ENCODE measurements at places on chromosomes 7 and 10.

DNA sequence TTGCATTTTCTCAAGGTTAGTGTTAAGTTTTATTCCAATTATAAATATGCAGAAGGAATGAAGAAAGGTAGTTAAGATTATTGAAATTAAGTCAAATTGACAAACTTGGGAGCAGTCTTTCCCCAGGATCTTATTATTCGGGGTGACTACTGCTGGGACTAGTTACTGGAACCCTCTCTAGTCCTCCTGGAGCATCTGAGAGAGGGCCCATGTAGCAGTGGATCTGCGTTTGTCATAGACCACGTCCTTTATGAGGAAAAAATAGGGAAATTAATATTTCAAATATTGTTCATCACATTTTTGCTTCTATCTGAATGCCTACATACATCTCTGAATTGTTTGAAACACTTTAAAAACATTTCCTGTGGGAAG, 41.0 kb downstream of the CNPY1 start:
- no peak for DNase-seq

DNA sequence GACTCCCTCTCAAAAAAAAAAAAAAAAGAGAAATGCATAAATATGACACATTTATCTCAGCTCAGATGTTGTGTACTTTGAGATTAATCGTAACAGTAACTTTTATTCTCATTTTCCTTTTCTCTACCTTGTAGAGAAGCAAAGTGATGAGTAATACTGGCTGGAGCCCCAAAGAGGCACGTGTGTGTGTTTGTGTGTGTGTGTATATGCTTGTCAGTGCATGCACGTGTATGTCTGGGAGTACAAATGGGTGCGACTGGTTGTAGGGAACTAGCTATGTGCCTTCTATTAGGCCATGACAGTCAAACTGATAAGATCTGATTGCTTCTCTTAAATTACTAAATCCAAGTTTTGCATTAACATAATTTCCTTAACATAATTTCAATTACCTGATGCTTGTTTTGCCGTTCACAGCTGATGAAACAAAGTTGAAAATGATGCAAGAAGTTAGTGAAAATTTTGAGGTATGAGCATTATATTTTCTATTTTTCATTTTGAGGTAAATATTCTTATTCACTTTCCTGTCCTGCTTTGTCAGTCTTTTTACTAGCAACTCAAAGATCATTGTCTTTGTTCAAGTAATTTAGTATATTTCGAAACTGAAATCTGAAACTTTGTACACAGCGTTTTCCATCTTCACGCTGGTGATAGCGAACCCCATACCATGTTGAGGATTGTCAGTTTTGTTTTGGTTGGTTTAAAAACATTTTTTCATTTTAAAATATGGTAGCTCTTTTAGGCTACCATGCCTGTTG, 3.4 kb downstream of the TRRAP start:
- DNase-seq = no peak

GRCh38 chr7:4888161-4888560, 4.6 kb upstream of the RADIL start:
- DNase-seq = no peak

- no peak for DNase-seq
Observed at GRCh38 chr10:94626476-94626875, 57.1 kb upstream of the CYP2C18 start.

DNA sequence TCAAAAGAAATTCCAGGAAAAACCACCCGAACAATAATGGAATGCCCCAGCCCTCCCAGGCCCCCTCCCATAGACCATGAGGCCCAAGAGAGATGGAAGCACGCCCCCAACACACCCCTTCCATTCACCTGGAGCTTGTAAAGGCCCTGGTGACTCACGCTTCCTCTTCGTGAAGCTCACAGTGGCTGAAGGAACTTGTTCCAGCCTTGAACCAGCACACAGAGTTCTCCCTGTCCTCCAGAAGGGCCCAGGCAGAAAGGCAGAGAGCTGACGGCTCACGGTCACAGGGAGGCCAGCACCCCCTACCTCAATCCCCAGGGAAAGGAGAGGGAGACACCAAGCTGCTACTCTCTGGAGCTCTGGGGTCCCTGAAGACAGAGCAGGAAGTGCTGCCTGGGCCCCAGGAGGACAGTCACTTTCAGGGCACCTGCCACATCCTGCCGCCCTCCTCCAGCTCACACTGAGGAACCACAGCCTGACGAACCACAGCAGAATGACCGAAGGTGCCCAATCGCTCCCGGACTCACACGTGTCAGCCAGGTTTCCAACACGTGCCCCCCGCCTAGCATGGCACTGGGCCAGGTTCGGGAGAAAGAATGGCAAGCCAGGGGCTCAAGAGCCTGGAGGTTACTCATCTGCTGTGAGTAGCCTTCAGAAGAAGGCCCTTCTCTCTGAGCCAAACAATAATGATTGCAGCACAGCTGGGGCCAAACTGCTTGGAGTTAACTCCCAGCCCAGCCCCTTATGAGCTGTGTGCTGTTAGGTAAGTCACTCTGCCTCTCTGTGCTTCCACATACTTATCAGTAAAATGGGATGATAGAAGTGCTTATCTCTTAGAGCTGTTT, 52.8 kb downstream of the DLG5 start:
- peak; percentile 47 for DNase-seq

- DNase-seq = no peak
Observed at GRCh38 chr7:48841739-48842138, 82.6 kb upstream of the CDC14C start.

- DNase-seq = no peak
Observed at GRCh38 chr10:99266383-99266782, 30.7 kb upstream of the HPSE2 start.

DNA sequence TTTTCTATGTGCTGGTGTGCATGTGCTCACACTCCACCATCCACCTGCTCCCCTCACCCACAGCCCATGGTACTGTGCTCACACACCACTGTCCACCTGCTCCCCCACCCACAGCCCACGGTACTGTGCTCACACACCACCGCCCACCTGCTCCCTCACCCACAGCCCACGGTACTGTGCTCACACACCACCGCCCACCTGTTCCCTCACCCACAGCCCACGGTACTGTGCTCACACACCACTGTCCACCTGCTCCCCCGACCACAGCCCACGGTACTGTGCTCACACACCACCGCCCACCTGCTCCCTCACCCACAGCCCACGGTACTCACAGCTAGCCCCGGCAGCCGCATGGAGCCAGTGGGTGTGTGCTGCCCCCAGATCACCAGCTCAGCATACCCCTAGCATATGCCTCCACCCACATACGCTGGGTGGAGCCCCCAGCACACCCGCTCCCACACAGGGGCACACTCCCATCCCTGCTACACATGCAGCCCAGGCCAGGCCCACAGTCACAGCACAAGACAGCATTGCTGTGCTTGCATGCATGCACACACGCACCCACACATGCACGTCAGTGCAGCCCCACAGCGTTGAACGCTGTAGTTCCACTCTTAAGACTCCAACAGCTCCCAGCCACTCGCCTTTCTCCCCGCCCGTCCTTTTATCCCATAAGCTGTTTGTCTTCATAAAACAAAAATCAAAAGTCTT, 62.0 kb downstream of the PAX2 start:
- no peak for DNase-seq

DNA sequence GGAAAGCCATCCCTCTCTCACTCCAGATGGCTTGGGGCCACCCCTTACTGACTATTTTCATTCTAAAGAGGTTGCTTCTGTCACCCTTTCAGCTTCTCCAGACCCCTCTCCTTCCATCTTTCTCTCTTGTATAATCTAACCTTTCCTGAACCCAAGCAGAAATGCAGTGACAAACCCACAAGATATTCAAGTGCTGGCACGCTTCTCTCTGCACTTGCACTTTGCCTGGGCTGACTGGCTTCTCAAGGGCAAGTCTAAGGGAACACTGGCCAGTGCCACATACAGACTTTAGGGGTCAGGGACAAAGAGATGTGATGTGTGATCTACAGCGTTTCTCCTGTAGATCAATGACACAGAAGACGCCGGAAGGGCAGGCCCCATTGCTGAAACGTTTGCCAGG, 150.4 kb upstream of the LANCL2 start:
- DNase-seq = no peak

- DNase-seq = no peak
Observed at GRCh38 chr10:51800725-51801424, 101.5 kb upstream of the CSTF2T start.

DNA sequence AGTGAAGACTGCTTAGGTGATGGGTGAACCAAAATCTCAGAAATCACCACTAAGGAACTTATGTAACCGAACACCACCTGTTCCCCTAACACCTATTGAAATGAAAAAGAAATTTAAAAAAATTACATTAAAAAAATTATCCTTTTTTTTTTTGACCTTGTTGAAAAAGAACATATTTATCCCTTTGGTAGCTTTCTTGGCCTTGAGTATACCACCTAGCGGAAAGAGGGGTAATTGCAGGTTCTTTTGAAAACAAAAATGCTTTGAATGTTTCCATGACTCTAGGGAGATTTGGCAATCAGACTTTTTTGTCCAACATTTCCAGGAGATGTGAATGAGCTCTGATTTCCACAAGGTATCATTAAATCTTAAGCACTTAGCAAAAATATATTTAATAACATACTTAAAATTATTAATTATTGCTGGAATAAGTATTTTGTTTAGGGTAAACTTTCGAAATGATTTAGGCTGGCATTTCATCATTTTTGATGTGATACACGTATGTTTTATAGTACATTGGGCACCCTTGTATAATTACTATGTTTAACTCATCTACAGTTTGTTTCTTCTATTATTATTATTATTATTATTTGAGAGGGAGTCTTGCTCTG, 47.0 kb upstream of the ELMO1 start:
- no peak for DNase-seq

GRCh38 chr10:107443813-107444212, 279.3 kb upstream of the SORCS1 start:
- no peak for DNase-seq

GRCh38 chr10:36899652-36900051, 225.7 kb upstream of the ANKRD30A start:
- DNase-seq = no peak

DNA sequence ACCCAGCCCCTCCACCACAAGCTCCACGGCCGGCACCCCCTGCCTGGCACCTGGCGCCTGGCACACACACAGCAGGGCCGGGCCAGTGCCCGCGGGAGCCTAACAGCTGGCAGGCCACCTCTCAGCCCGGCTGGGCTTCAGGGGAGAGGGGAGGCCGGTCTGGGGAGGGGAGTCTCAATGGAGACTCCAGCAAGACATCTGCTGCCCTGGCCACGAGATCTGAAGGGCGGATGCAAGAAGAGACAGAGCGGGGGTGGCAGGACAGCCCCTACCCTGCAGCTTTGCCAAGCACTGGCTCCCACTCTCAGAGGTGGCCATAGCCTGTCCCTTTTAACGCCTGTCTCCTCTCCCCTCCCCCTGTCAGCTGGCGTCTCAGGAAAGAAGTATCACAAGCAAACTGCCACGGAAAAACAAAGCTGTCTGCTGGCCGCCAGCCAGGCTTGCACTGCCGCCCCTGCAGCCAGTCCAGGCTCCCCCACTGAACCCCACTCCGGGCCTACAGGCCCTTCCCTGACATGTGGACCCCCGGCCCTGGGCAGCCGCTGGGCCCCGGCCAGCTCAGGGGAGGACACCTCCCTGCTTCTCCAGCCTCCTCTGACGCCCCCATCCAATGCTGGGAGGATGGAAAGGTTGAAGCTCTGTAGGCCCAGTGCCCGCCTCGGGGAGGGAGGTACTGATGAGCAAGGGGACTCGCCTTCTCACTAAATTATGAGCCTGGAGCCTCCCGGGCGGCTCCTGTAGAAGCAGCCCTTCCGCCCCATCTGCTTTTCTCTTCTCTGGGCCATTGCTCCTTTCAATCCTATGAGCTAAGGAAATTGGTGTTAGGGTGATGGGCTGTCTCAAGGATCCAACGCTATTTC, 178.4 kb downstream of the ARHGAP12 start:
- no peak for DNase-seq

- no peak for DNase-seq
Observed at GRCh38 chr10:80200687-80201086, 4.7 kb downstream of the ANXA11 start.

- peak; percentile 25 for DNase-seq
Observed at GRCh38 chr10:80382989-80383388, 25.4 kb upstream of the PRXL2A start.

- DNase-seq = no peak
Observed at GRCh38 chr7:101729241-101729883, 88.1 kb upstream of the CUX1 start.

GRCh38 chr10:110077436-110078130, 69.8 kb downstream of the ADD3 start:
- no peak for DNase-seq

GRCh38 chr10:120701381-120701780, 149.8 kb upstream of the WDR11 start:
- DNase-seq = no peak

DNA sequence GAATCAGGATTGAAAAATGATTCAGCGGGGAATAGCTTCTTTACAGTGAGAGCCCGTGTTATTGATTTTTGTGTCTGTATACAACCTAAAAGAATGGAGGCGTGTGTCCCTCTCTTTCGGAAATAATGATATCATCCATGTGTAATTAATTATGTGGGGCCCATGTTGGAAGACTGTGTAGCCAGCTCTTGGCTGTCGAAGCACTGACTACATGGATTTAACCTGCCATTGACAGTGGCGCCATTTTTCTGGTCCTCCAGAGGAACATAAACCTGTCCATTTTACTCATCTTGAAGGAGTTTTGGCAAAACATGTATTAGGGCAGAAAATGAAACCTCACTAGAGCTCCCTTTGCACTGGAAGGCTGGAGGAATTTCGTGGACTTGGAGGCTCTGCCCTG, 119.6 kb downstream of the ITIH5 start:
- DNase-seq = no peak

DNA sequence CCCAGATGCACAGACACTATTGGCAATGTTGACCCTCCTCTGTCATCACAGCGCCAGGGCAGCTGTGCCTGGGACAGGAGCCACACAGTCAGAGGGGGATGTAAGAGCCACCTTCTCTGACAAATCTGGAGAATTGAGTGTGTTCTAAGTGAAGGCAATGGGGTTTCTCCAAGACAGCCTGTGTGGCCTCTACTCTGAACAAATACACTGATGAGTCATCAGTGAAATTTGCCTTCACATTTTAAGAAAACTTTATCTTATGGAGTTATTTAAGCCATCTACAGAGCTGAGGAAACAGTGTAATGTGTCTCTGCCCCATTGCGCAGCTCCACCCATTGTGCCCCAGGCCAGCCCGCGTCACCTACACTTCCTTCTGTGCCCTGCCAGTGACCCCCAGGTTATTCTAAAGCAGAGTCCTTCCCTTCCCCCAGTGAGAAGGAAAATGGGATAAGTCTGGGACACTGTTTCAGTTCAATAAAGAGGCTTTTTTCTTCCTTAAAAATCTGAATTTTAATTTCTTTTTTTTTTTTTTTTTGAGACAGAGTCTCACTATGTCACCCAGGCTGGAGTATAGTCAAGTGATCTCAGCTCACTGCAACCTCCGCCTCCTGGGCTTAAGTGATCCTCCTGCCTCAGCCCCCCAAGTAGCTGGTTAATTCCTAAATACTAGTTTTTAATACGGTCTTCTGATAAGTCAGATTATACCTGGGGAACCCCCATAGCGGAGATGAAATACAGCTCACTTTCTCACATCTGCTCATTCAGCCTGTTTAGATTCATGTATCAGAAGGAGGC, 21.8 kb downstream of the AKR1E2 start:
- no peak for DNase-seq

DNA sequence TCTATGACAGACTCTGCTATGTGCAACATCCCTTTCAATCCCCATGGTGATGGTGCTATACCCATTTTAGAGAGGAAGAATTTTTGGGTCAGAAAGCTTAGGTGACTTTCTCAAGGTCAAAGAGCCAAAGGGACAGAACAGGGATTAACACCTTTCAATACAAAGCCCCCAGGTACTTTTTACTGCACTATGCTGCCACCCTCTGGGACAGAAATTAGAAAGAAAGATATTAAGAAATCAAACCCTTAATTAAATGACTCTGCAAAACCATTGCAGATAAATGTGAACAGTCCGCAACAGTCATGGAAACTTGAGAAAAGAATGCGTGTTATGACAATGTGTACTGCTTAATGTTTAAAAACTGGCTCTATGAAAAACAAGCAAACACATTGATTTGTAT, 673.7 kb downstream of the MAGI2 start:
- DNase-seq = no peak
